ENCODE measurements at places on chromosomes 7 and 10.

GRCh38 chr10:23055424-23056185 is 39.8 kb upstream of the MSRB2 start:
- peaks cover 19% of the 10 kb centered on the region for H3K36me3 ChIP-seq
- peaks cover 5% of the 10 kb centered on the region for H3K27me3 ChIP-seq
- no peak for DNase-seq

GRCh38 chr7:150947761-150948651 is 30.1 kb downstream of the KCNH2 start:
- H3K27me3 ChIP-seq, result peaks cover 6% of the 10 kb centered on the region
- peak overlapping the region; percentile 60 for H3K4me3 ChIP-seq
- H3K36me3 ChIP-seq, result peaks cover 4% of the 10 kb centered on the region
- H3K4me1 ChIP-seq, result peaks cover 35% of the 10 kb centered on the region

GRCh38 chr10:50367732-50368131 is 116.4 kb upstream of the ASAH2 start:
- no peak for DNase-seq
- peaks cover 5% of the 10 kb centered on the region for H3K36me3 ChIP-seq
- no peak overlapping the region for H3K4me3 ChIP-seq
- H3K27me3 ChIP-seq, result no peaks in the 10 kb centered on the region
- no peak overlapping the region for H3K27ac ChIP-seq
- peaks cover 11% of the 10 kb centered on the region for H3K4me1 ChIP-seq

DNA sequence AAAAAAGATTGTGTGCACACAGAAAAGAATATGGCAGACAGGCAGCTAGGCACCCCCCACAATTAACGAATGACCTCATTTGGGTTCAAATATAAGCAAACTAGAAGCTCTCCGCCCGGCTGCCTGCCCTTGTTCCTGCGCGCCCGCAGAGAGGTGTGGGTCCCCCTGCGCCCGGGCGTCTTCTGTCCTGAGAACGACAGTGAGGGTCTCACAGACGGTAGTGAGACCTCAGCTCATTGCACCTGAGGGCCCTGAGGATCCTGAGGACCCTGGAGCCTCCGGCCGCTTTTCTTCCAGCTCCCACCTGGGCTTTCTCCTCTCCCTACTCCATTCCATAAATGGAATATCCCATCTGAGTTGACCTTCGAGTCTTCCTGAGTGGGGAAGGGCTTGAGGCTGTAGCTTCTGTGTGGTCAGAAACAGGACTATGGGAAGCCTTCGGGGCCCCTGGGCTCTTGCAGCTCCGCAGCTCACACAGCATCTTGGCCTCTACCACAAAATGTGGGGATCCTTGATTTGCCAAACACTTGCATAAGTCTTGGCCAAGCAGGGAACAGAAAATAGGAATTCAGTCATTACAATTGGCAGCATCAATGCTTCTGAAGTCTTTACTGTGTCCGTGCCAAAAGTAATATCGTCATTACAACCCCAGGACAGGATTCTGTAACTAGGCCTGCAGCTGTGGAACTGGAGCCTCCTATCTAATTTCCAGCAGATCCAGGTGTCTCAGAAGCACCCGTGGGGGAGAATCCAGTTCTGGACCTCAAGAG is 43.8 kb downstream of the JAKMIP3 start:
- H3K27me3 ChIP-seq, result no peaks in the 10 kb centered on the region
- no peak overlapping the region for H3K27ac ChIP-seq
- H3K4me3 ChIP-seq, result no peak overlapping the region
- no peaks in the 10 kb centered on the region for H3K36me3 ChIP-seq
- DNase-seq, result no peak

DNA sequence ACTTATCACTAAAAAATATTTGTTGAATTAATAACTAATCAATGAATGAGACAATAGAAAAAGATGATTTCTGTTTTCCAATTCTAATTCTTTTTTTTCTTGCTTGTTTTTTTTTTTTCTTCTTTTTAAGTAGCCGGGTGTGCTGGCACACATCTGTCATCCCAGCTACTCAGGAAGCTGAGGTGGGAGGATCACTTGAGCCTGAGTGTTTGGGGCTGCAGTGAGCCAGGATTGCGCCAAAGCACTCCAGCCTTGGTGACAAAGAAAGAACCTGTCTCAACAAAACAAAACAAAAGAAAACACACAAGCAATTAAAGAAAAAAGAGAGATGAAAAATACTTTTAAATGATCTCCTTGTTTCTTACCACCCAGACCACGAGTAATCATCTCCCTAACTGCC is 1109.3 kb downstream of the REEP3 start:
- DNase-seq, result no peak
- no peak overlapping the region for H3K27ac ChIP-seq
- no peaks in the 10 kb centered on the region for H3K27me3 ChIP-seq

- no peaks in the 10 kb centered on the region for H3K27me3 ChIP-seq
- peak overlapping the region; percentile 6 for H3K4me3 ChIP-seq
- H3K4me1 ChIP-seq, result peaks cover 17% of the 10 kb centered on the region
- peak overlapping the region; percentile 25 for H3K27ac ChIP-seq
- DNase-seq, result peak; percentile 34
- H3K36me3 ChIP-seq, result peaks cover 6% of the 10 kb centered on the region
Observed at GRCh38 chr10:59991661-59992060, 85.3 kb upstream of the CCDC6 start.

GRCh38 chr10:87804939-87805569 is 13.0 kb downstream of the ATAD1 start:
- H3K4me1 ChIP-seq, result peaks cover 10% of the 10 kb centered on the region
- peaks cover 81% of the 10 kb centered on the region for H3K36me3 ChIP-seq
- H3K4me3 ChIP-seq, result no peak overlapping the region
- H3K27ac ChIP-seq, result no peak overlapping the region
- H3K27me3 ChIP-seq, result peaks cover 3% of the 10 kb centered on the region
- no peak for DNase-seq

DNA sequence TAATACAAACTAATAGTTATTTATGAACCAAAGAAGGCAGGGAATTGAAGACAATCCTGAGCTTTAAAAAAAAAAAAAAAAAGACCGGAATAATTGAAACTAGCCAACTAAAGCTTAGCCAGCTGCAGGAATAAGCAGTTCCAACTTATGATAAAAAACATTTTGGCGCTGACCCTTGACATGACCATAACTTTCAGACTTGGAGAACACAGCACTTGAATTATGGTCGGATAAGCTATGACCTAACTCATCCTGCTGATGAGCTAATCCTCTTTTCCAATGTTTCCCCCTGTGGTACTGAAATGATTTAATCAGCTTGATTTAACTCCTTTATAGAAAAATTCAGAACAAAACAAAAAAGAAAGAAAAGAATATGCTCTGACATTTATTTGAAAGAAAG is 181.8 kb downstream of the DGKB start:
- H3K4me1 ChIP-seq, result peaks cover 29% of the 10 kb centered on the region
- H3K36me3 ChIP-seq, result no peaks in the 10 kb centered on the region
- no peak overlapping the region for H3K4me3 ChIP-seq
- no peak overlapping the region for H3K27ac ChIP-seq
- no peak for DNase-seq
- H3K27me3 ChIP-seq, result no peaks in the 10 kb centered on the region

GRCh38 chr7:99380823-99381663 is 6.5 kb downstream of the ARPC1B start:
- H3K27me3 ChIP-seq, result no peaks in the 10 kb centered on the region
- H3K27ac ChIP-seq, result 0 out of 2 replicates have a peak overlapping the region, but pooled peaks have one; percentile 53
- no peak for DNase-seq
- no peak overlapping the region for H3K4me3 ChIP-seq
- peaks cover 14% of the 10 kb centered on the region for H3K36me3 ChIP-seq

DNA sequence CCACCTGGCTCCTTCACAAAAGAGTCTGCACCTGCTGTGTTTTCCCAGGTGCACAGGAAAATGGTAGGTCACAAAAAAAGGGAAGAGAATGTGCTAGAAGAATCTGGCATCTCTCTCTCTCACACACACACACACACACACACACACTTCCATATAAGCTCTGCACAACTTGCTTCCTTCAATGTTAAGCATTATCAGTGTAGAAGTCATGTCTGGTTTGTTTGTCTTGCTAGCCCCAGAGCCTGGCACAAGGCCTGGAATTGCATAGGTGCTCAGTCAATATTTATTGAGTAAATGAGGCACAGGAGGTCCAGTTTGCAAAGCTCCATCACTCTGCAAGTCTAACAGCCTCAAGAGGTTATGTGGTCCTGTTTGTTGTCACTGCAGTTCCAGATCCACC is 867.3 kb upstream of the AUTS2 start:
- H3K4me3 ChIP-seq, result no peak overlapping the region
- no peaks in the 10 kb centered on the region for H3K36me3 ChIP-seq
- H3K4me1 ChIP-seq, result peaks cover 13% of the 10 kb centered on the region

DNA sequence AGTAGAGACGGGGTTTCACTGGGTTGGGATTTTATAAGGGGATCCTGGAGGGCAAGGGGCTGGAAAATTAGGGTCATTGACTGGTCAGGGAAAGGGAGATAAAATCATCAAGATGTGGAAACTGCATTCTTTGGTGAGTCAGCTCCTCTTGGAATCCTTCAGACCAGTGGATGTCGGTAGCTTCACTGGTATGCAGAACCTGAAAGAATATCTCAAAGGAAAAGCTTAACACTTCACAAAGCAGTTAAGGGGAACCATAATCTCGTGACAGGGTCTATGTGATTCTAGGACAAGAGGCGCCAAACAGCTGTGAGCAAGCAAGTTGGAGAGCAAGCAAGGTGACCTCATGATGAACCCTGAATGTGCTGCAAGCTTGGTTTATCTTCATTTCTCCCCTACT is 634.7 kb upstream of the AUTS2 start:
- H3K27me3 ChIP-seq, result no peaks in the 10 kb centered on the region
- H3K36me3 ChIP-seq, result no peaks in the 10 kb centered on the region
- no peak for DNase-seq
- 0 out of 2 replicates have a peak, but pooled peaks cover 5% of the 10 kb centered on the region for H3K4me1 ChIP-seq

- H3K27ac ChIP-seq, result no peak overlapping the region
- no peak for DNase-seq
- no peak overlapping the region for H3K4me3 ChIP-seq
- H3K27me3 ChIP-seq, result no peaks in the 10 kb centered on the region
Observed at GRCh38 chr7:137110535-137110934, 233.0 kb downstream of the PTN start.

- no peaks in the 10 kb centered on the region for H3K36me3 ChIP-seq
- DNase-seq, result peak; percentile 69
- peak within 1 kb of the TSS; percentile 67 for H3K4me3 ChIP-seq
- H3K27me3 ChIP-seq, result peaks cover 37% of the 10 kb centered on the region
Observed at GRCh38 chr10:114239117-114239993, at the start of gene VWA2. Gene VWA2 (plus strand): TSS chr10:114239254. CDS start chr10:114248714, 9,460 bp downstream.

DNA sequence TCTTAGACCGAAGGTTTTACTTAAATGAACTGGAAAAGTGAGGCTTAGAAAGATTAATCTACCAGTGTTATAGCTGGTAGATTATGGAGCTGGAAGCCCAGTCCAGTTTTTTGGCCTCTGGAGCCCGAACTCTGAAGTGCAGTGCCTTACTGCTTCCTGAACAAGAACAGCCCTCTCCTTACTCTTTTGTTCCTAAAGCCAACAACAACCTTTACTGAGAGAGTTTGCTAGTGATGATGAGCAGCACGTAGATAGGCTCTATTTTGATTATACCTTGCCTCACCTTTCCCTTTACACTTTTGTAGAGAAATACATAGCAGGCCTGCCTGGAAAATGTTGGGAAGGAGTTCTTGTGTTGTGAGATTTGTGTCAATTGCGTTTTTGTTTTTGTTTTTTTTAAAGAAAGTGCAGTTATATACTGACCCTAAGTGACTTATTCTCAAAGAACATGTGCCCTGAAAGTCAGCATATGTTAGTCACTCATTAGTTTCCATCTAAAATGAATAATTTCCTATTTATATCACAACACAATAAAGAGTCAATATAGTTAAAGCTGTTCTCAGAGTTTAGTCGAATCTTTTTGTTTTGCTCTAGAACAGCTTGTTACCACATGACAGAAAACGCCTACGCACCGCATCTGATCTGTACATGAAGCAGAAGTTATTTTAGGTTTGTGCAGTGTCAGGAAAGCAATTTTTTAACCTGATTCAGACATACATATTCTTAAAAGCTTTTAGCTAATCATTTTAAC is 33.0 kb downstream of the PLEKHA1 start:
- H3K4me3 ChIP-seq, result no peak overlapping the region
- H3K27ac ChIP-seq, result peak overlapping the region; percentile 4

DNA sequence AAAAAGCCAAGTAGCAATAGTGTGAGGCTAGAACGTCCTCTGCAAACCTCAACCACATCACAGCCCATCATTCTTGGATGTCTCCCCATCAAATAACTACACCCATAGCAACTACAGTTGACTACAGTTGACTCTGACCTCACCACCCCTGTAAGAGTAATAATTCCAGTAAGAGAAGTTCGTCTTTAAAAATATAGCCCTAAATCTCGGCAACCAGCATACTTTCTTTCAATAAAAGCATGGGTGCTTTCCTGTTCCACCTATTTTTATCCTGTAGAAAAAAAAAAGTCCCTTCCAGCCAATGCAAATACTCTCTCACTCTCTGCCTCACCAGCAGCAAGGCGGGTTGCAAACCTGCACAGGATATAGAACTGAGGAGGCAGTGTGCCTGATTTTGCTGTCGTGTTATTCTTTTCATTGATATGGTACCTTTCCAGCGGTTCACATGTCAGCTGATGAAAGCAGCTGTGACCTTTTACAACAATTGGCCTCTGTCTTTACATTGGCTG is 187.5 kb upstream of the NFE2L3 start:
- H3K27ac ChIP-seq, result no peak overlapping the region

- H3K27me3 ChIP-seq, result no peaks in the 10 kb centered on the region
- H3K36me3 ChIP-seq, result no peaks in the 10 kb centered on the region
- H3K4me1 ChIP-seq, result peaks cover 19% of the 10 kb centered on the region
Observed at GRCh38 chr10:128476845-128477244, 350.6 kb upstream of the MKI67 start.

GRCh38 chr7:22885797-22886261 is 63.2 kb upstream of the TOMM7 start:
- no peak overlapping the region for H3K27ac ChIP-seq
- no peak overlapping the region for H3K4me3 ChIP-seq
- H3K4me1 ChIP-seq, result peaks cover 2% of the 10 kb centered on the region
- no peaks in the 10 kb centered on the region for H3K27me3 ChIP-seq
- DNase-seq, result no peak

GRCh38 chr7:41588341-41588740 is 114.5 kb downstream of the INHBA start:
- peaks cover 17% of the 10 kb centered on the region for H3K36me3 ChIP-seq
- no peak overlapping the region for H3K27ac ChIP-seq
- H3K4me1 ChIP-seq, result peaks cover 16% of the 10 kb centered on the region
- H3K27me3 ChIP-seq, result no peaks in the 10 kb centered on the region
- DNase-seq, result no peak

- no peak overlapping the region for H3K4me3 ChIP-seq
- no peak overlapping the region for H3K27ac ChIP-seq
- H3K36me3 ChIP-seq, result no peaks in the 10 kb centered on the region
- H3K27me3 ChIP-seq, result 0 out of 2 replicates have a peak, but pooled peaks cover 2% of the 10 kb centered on the region
- no peak for DNase-seq
Observed at GRCh38 chr10:43706166-43706565, 57.5 kb upstream of the ZNF32 start.

Data from WTC11 (cell line).